ENCODE measurements at places on chromosomes 11 and 22. TPM values are rescaled to one million over a fixed set of nuclear protein-coding genes. Genes with fewer than 3 reads are reported as not detected.

Gene APOBEC3B
- total RNA-seq, result 8.1 TPM

Gene OR52A1
- total RNA-seq, result not detected

Gene OR51E1
- not detected for total RNA-seq

Gene TECTA
- 1.3 TPM for total RNA-seq

Gene OR4D5
- total RNA-seq, result not detected

Gene MRGPRX4
- total RNA-seq, result not detected

Gene PANX2
- total RNA-seq, result 1.3 TPM

Measured in adrenal gland (tissue), 19 donors.